ENCODE measurements at places on chromosomes 3 and 15.

- no peak for DNase-seq
Measured at GRCh38 chr3:142028243-142028777, 121.0 kb downstream of the TFDP2 start.

DNA sequence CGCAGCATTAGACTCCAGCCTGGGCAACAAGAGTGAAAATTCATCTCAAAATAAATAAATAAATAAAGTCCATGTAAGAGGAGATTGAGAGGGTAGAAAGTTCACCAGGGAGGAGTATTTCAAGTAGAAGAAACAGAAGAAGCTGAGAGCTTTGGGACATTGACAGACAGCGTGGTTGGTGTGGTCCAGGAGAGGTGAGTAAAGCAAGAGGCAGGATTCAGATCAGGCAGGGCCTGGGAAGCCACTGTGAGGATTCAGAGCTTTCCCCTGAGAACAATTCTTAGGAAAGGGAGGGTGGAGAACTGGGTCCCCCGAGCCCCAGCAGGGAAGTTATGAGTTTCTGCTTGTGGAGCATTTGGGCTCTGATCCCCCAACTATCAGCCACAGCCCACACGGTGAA, 54.2 kb upstream of the AMOTL2 start:
- DNase-seq, result no peak

- DNase-seq, result no peak
Measured at GRCh38 chr15:38163658-38164057, 89.0 kb upstream of the SPRED1 start.

GRCh38 chr3:155232605-155233004, 60.9 kb downstream of the STRIT1 start:
- no peak for DNase-seq

DNA sequence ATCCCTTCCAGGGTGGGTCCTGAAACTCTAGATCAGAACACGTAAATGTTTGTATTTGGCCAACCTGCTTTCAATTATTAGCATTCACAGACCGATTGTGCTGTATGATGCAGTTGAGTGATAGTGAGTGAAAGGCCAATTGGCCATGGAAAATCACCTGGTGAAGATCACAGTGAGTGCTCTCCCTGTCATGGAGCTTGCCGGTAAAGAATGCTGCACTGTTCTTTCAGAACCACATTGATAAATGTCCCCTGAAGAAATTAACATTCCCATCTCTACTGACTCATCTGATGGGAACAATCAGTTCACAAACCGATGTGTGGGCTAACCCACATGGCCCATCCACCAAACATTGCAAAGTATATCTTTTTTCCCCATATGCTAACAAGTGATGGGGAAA, 324.8 kb upstream of the TBL1XR1 start:
- no peak for DNase-seq

DNA sequence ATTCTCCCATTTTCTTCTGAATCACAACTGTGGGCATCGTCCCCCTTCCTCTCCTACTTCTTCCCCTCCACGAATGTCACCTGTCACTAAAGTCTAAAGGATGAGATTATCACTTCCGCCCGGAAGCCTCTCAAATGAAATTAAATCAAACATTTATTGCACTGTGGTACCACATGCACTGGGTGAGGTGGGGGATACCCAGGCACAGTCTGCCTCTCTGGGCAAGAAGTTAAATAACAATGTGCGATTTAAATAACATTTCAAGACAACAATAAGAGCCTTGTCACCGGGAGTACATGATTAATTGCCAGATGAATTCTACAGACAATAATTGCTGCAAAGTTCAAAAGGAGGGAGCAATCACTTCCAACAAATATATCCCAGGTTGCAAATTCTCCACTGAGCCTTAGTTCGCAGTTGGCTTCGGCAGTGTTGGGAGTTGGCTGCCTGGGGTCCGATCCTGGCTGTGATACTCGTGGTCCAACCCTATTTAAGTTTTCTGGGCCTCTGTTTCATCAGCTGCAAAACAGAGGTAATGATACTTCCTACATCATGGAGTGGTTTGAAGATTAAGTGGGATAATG, 77.7 kb downstream of the FOXP1 start:
- no peak for DNase-seq

- DNase-seq, result no peak
Measured at GRCh38 chr3:57158813-57159738, 6.1 kb downstream of the IL17RD start.

- no peak for DNase-seq
Measured at GRCh38 chr3:32901005-32901932, 50.2 kb upstream of the CCR4 start.

GRCh38 chr3:17619968-17620367, 122.5 kb downstream of the TBC1D5 start:
- no peak for DNase-seq

- no peak for DNase-seq
Measured at GRCh38 chr3:25527801-25528200, 99.7 kb downstream of the RARB start.

DNA sequence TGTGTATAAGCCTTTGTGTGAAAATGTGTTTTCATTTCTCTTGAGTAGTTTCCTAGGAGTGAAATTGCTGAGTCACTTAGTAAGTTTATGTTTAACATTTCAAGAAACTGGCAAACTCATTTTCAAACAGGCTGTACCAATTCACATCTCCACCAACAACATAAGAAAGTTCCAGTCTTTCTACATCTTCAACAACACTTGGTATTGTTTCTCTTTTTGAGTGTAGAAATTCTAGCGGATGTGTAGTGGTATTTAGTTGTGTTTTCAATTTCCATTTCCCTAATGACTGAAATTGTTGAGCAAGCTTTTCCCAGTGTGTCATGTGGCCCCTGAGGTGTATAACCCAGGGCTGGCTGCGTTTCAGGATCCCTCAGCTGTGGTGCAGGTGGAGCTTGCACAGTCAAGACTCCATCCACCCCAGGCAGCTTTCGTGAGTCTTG, 258.5 kb downstream of the PDCD6IP start:
- no peak for DNase-seq

- DNase-seq, result no peak
Measured at GRCh38 chr3:147428326-147428725, 19.2 kb downstream of the ZIC1 start.

DNA sequence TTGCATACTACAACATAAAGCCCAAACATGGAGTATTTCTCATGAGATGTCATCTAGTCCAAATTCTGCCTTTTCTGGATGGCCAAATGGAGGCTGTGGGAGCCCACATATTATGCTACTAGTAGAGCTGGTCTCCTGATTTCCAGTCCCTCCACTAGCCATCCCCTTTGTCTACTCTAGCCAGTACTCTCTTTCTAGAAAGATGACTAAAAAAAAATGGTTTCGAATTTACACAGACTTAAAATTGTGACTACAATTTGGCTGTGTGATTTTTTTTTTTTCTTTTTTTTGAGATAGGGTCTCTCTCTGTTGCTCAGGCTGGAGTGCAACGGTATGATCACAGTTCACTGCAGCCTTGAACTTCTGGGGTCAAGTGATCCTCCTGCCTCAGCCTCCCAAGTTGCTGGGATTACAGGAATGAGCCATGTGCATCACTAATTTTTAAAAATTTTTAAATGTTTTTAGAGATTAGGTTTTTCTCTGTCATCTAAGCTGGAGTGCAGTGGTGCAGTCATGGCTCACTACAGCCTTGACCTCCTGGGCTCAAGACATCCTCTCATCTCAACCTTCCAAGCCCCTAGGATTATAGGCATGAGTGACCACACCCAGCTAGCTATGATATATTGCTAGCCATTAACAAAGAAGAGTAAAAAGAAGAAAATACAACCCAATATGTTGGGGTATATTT, 273.9 kb downstream of the ADAMTSL3 start:
- DNase-seq, result no peak

GRCh38 chr15:23869396-23869795, 182.3 kb upstream of the NDN start:
- peak; percentile 51 for DNase-seq

DNA sequence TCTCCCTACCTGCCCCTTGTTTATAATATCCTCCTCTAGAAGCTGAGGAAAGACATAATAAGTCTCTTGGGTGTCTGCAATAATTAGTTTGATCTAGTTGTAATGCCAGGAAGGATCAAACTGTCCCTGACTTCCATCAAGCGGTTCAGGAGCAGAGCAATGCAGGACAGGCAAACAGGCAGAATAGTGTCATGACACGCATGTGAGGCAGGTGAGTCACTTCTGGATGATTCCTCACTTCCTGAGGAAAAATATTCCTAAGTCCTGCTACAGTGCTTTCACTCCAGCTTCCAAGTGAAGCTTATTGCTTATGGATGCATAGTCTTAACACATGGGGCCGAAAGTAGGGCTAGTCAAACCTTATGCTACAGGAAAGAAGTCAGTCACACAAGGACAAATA, 85.8 kb downstream of the GREM1 start:
- no peak for DNase-seq

- no peak for DNase-seq
Measured at GRCh38 chr3:16066975-16067374, 107.5 kb upstream of the GALNT15 start.

- no peak for DNase-seq
Measured at GRCh38 chr15:99371180-99372103, 120.2 kb downstream of the LRRC28 start.

- peak; percentile 83 for DNase-seq
Measured at GRCh38 chr3:185983495-185984141, 45.8 kb upstream of the TRA2B start.

DNA sequence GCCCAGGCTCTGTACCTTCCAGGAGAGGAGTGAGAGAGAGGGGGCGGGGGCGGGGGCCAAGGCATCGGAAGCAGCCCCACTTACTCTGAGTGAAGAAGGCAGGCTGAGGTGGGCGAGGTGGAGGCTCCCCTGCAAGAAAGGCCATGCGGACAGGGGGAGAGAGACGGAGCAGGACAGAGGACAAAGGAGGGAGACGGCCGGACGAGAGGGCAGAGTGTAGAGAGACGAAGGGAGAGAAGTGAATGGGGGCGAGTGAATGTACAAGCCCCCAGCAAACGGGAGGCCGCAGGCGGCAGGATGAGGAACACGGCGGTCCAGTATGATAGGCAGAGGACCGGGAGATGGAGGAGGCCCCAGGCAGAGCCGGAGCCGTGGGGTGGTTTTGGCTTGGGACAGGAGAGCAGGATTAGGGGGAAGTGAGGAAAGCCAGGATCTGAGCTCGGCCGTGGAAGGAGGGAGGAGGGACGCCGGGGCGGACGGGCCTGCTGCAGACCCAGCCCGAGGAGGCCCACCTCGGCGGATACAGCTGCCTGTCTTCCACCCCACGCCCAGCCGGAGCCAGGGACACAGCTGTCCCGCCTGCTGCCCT, 38.8 kb downstream of the TNK2 start:
- DNase-seq, result no peak

DNA sequence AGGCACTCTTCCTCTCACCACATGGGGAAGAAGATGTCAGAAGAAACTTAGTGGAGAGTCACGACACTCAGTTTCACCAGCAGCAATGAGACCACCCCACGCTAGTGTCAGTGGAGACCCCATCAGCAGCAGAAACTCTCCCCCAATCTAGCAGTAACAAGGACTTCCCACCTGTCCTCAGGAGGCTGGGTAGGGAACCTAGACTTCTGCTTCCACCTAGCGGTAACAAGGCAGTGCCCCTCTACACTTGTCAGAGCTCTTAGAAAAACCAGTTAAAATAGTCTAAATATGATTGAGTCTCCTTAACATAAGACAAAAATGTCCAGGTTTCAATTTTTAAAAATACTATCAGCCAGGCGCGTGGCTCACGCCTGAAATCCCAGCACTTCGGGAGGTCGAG, 57.3 kb downstream of the TRAT1 start:
- DNase-seq, result no peak

- no peak for DNase-seq
Measured at GRCh38 chr3:39149059-39149455, 4.3 kb downstream of the CSRNP1 start.

DNA sequence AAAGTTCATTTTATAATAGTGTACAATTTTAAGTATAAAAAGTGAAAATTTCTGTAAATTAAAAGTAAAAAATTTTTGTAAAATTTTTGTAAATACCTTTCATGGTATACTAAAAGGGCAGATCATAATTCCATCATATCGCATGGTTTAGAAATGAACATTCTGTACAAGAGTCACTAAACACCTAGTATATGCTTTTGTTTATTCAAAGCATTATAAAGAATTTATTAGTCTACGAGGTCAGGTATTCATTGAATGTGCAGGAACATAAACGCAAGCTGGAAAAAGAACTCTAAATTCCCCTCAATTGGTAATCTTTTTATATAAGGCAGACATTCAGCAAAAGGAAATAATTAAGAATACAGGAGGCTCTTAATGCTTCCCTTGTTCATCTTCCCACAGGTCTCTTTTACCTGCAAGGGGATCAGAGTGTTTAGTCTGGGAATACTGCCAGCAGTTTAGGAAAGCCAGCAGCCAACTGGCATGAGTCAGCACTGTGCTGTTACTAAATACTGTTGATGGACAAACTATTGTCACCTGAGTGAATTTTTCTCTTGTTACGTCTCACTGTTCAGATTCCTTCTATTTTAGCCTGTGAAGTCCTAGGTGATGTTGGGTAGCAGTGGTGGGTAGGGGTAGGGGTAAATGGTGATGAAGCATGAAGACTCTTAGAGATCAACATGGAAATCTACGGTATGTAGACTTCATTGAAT, 70.1 kb downstream of the UQCC5 start:
- no peak for DNase-seq

GRCh38 chr3:125433091-125433534, 58.0 kb upstream of the ZNF148 start:
- DNase-seq, result no peak

All from mesothelial cell of epicardium (in vitro differentiated cells).